ENCODE measurements at places on chromosomes 13 and 19.

- DNase-seq: peak; percentile 72
Observed at GRCh38 chr19:51511353-51511752, 9.8 kb upstream of the SIGLEC12 start.

DNA sequence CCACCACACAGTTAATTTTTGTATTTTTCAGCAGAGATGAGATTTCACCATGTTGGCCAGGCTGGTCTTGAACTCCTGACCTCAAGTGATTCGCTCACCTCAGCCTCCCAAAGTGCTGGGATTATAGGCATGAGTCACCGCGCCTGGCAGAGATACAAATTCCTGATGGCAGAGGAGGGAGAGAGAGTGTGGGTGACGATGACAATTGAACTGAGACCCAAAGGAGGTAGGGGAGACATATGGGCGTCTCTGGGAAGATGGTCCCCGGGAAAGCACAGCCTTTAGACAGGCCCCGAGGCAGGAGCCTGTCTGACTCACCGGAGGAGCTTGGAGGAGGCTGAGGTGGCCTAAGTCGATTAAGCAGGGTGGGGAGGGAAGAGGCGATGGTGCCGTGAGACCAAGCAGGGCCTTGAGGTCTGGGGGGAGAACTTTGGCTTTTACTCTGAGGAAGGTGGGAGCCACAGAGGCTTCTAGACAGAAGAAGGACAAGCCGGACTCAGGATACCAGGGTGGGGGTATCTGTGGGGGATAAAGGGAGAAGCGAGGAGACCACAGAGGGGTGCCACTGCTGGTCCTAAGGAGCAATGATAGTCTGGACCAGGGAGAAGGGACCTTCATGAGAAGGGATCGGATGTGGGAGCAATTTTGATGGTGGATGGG, 38.2 kb downstream of the ARRDC2 start:
- DNase-seq: no peak

GRCh38 chr13:91588541-91588940, 190.1 kb downstream of the GPC5 start:
- DNase-seq: no peak

DNA sequence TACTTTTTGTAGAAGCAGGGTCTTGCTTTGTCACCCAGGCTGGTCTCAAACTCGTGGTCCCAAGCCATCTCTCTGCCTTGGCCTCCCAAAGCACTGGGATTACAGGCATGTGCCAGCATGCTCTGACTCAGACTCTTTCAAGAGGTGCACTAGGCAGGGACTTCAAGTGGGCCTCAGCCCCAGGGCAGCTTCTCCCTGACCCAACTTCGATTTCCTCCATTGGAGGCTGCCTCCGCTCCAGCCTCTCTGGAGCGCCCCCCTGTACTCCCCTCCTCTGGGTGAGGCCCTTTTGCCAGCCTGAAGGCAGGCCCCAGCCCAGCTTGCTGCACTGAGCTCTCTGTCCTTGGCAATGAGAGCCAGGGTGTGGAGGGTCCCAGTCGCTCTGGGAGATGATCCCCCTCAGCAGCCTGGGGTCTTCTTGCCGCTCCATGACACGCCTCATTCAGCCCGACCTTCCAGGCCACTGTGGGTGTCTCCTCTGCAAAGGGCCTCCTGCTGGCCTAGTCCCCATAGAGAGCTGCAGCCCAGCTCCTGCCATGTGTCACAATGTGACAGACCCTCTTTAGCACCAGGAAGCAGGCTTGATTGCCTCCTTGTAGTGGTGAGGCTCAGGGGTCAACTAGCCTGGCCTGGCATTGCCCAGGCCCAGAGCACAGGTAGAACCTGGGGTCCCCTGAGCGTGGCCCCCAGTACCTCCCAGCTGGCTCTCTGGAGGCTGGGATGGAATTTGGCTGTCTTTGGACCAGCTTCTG, 16.4 kb downstream of the CARM1 start:
- no peak for DNase-seq

- no peak for DNase-seq
Observed at GRCh38 chr19:34990578-34991192, 9.4 kb upstream of the GRAMD1A start.

GRCh38 chr13:74129500-74130191, 4.6 kb downstream of the KLF12 start:
- no peak for DNase-seq

GRCh38 chr13:67238277-67238859, 8.2 kb upstream of the PCDH9 start:
- DNase-seq: no peak

DNA sequence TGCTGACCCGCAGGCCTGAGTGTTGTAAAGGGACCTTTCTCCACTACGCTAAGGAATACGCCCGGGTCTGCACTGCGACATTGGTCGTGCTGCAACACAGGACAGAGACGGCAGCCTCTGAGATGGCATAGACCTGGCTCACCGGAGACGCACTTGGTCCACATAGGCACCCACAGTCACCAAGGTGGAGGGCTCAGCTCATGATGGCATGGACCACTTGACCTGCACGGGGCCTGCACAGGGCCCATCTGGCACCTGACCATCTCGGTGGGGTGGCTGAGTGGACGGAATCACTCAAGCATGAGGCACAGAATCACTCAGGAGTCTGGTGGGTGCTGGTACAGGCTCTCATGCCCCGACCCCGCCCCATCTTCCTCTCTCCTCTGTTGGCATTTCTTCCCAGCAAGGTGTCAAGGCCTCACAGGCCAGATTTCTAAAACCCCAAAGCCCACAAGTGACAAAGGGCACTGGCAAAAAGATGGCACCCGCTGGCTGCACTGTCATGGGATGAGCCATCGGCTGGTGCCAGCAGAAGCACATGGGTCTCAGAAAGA, 45.9 kb downstream of the TSHZ3 start:
- DNase-seq: no peak

GRCh38 chr13:30268673-30269072, 38.7 kb downstream of the KATNAL1 start:
- no peak for DNase-seq

DNA sequence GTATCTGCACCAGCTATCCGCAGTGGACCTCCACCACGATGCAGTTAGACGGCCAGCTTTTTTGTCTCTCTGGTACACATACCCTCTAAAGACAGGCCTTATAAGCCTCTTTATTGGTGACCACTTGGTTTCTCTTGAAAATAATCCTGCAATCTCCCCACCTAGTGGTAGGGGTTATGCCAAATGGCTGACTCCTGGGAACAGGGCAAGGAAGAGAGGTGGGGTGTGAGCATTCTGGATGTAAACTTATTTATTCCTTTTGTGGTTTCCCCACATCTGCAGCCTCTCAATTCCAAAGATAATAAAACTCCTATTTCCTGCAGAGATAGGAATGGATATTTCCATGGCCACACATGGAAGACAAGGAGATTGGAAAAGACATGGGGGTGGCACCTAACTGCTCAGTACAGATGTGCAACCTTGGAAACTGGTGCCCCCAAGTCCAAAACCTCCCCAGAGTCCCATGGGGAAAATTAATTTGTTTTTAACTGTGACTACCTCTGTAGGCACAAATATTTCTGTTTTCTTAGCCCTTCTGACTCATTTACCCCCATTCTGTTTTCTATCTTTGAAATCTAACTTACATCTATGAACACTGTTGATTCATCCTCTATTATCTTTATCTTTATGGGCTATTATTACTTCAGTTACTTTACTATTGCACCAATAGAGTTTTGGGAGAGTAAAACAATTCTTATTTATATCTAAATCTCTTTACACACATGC, 112.7 kb upstream of the TSHZ3 start:
- no peak for DNase-seq

- no peak for DNase-seq
Observed at GRCh38 chr13:96991072-96991471, 3.2 kb downstream of the OXGR1 start.

GRCh38 chr13:39510316-39510695, 92.7 kb downstream of the LHFPL6 start:
- DNase-seq: no peak

- DNase-seq: no peak
Observed at GRCh38 chr13:111183959-111184358, 68.8 kb downstream of the ARHGEF7 start.

DNA sequence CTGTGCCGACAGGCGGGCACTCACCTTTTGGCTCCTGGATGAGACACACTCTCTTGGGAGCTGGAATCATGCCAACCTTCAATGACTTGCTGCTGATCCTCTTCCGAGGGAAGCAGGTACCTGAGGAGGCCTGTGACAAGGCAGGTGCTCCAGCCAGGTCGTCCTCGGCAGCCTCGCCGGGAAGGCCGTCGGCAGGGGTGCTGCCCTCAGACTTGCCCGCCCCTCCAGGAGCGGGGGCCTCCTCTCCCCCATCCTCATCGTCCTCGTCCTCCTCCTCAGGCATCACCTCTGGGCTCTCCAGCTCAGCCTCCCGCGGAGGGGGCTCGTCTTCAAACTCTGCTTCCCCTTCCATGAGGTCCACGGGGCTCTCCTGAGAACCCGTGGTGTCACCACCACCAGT, 29.2 kb downstream of the SUGP2 start:
- DNase-seq: no peak

Data from WTC11 (cell line).